NCI-H1417 treated with DMSO at 0.1 percent for 48 hours (cell line): ENCODE measurements at places on chromosomes 1 and 21.

DNA sequence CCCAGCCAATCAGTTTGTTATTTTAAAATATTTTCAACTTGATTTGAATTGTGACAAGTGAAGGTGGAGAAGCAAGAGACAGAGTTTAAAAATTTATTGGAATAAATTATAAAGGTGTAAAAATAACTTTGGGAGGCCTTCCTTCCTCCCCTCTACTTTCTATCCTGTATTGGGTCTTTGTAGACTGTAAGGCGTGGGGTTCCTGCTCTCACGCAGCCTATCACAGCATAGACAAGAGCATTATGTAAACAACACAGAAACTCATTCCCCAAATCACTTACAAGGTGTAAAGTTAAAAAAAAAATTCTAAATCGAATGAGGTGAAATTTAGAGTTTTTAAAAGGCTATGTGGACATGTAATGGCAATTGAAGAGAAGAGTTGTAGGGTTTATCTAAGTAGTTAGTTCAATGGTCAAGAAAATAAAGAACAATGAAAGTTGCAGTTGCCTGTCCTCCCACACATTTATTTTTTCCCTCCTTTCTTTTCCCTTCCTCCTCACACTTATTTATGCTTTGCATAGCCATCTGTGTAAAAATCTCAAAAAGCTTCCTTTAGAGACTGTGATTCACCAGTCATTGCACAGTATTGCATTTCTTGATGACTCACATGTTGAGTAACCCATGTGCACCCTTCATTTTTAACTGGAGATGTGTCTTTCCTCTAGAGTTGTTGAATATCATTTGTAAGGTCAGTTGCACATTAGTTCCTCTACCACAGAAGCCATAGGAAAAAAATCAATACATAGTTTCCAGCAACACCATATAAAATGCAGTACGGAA, 242.2 kb downstream of the PTPRC start:
- DNase-seq: no peak

- DNase-seq: no peak
Observed at GRCh38 chr1:205510308-205510950, 6.0 kb downstream of the CDK18 start.

DNA sequence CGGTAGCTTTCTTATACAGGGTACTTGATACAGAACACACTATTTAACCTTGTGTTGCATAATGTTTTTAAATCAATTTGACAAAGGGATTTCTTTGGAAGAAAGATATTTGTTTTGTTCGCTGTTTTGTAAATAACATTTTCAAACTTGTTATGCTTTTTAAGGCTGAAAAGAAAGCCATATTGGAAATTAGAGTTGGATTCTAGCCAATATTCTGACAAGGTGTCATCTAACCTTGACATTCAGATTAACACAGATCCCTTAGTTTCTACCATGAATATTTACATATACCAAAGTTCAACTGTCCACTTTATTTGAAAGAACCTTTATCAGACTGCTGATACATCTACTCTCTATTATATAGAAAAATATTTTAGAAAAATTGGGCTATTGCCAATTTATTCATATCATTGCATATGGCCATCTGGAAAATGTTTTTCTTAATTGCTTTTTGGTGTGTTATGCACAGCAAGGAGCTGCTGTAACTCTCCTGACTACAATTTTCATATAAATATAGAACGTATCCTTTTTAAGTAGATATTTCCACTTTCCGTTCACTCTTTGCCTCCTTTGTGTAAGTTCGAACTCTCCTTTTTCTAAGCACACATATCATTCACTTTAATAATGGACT, 206.3 kb downstream of the NCAM2 start:
- DNase-seq: no peak

GRCh38 chr1:186618401-186619170, 61.6 kb downstream of the PTGS2 start:
- no peak for DNase-seq

- no peak for DNase-seq
Observed at GRCh38 chr1:201260236-201260590, 23.1 kb upstream of the PKP1 start.

GRCh38 chr1:205293350-205294074, 28.0 kb downstream of the NUAK2 start:
- DNase-seq: no peak

GRCh38 chr1:7687411-7687810, 83.7 kb upstream of the VAMP3 start:
- DNase-seq: no peak

DNA sequence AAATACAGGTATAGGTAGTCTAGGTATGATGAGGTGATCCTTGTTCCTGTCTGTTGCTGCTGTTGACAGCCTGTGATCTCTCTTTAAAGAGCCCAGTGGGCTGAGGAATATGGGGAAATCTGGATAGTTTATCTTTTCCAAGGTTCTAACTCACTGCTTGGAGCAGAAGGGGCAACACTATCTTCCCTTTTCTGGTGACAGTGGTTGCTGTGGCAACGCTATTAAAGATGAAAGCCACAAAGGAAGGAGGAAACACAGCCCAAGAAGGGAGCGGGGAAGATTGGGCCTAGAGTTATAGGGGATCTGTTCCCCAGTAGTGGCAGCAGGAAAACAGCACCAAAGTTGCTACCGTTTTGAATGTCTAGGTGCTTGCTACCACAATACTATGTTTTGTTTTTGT, 8.8 kb downstream of the PCP4L1 start:
- no peak for DNase-seq

DNA sequence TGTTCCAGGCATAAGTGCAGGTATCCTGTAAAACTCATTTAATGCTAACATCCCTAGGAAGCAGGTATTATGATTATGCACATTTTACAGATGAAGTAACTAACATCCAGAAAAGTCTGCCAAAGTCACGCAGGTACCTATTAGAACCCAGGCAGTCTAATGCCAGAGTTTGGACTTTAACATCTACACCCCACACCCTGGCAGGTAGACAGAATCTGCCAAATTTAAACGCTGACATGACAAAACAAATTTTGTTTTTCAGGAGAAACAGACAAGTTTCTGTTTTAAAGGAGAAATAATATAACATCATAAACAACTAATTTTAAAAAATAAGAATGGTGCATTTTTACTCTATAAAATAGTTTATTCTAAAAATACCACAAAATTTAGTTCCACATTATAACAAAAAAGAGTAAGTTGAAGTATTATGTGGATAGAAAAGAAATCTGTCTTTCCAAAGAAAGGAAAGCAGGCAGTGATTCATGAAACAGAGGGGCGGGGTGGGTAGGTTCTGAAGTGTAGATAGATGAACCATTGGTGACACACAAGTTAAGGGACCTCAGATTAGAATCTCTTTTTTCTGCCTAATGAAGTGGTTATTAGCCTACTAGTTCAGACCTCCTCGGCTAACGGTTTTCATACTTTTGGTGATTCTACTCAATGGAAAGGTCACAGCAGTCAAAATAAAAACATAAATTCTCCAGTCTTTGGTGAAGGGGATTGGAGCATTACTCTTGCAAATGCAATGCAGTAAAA, 1.7 kb downstream of the ASPM start:
- DNase-seq: no peak

GRCh38 chr1:15229707-15230131, 17.3 kb upstream of the FHAD1 start:
- no peak for DNase-seq

DNA sequence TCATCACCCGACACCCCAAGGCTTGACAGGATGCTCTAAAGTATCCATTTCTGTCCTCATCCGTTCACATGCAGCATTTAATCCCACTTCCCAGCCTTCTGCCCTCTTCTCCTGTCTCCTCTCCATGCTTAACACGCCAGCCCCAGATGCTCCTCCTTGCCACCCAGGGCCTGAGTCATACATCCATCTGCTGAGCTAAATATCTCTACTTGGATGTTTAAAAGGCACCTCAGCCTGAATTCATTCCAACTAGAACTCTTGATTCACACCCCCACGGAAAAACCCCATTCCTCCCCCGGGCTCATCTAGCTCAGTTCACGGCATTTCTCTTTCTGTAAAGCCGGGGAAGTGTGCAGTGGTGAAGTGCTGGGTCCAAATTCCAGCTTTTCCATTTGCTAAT, 27.7 kb downstream of the TEX35 start:
- DNase-seq: no peak

DNA sequence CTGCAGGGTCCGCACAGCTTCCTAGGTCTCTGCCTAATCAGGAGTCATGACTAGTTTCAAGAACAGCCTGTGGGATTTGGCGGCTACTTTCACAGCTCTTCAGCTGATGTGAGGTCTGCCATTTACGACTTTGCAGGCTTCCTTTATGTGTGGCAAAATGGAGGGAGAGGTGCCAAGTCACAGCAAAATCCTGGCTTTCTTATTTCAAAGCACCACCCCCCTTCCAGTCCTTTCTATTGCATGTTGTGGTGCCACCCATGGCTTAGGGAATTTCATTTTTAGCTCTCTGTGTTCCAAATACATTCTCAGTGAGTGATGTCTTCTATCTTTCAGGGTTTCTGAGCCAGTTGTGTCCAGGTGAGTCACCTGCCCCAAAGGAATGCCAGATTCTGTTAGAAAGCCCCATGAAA, 75.1 kb upstream of the WLS start:
- no peak for DNase-seq

GRCh38 chr1:196684476-196684875, 32.6 kb downstream of the CFH start:
- DNase-seq: no peak

GRCh38 chr1:227910511-227911153, 37.1 kb downstream of the WNT9A start:
- no peak for DNase-seq

- no peak for DNase-seq
Observed at GRCh38 chr1:3323021-3323795, 131.3 kb upstream of the ARHGEF16 start.

DNA sequence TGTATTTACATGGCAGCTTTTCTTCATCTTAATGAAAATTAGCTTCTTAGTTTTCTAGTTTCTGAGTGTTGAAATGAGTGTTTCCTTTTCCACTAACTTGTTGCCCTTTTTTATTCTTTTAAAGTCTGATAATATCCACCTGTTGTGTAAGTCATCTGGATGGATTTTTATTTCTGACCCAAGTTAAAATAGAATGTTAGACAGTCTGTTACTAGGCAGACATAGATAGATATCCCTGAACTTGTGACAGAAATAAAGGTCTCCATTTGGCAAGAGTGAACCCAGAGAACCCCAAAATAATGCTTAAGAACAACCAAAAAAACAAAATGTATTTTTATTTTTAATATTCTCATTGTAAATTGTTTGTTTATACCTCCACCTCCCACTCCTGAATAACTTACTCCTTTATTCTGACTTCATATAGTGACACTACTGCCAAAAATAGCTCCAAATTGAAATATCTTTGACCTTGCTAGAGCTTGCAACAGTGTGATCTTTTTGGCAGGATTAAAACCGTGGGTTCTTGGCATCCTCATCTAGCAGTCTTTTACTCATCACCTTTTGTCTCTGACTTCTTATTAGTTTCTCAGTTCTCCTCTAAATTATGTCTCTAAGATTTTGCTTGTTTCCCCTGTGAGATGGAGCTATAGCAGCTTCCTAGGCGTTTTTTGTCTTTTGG, 26.9 kb upstream of the SH3D21 start:
- no peak for DNase-seq

DNA sequence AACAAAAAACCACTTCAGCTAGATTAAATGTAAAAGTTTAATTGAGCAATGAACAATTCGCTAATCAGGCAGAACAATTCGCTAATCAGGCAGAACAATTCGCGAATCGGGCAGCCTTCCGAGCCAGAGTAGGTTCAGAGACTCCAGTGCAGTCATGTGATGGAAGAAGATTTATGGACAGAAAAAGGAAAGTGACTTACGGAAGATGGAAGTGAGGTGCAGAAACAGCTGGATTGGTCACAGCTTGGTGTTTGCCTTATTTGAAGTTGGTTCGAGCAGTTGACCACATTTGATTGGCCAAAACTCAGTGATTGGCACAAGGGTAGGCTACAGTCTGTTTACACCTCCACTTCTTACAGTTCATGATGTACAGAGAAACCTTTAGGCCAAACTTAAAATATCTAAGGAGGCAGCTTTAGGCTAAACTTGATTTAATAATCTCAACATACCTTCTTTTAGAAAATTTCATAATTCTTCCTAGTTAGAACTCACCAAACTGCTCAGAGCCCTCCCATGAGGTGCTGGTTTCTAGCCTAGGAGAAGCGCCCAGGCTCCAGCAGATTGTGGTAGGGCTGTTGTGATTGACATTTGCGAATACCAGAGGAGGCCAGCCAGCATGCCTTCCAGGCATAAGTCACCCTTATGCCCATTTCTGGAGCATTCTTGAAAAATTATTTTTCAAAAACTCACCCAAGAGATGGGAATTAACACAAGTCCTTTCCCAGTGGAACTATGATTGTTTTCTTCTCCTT, 22.8 kb upstream of the KCNC4 start:
- no peak for DNase-seq

- no peak for DNase-seq
Observed at GRCh38 chr1:119008483-119009311, 20.6 kb upstream of the TBX15 start.

- no peak for DNase-seq
Observed at GRCh38 chr1:43648221-43648847, 1.6 kb upstream of the KDM4A start.

DNA sequence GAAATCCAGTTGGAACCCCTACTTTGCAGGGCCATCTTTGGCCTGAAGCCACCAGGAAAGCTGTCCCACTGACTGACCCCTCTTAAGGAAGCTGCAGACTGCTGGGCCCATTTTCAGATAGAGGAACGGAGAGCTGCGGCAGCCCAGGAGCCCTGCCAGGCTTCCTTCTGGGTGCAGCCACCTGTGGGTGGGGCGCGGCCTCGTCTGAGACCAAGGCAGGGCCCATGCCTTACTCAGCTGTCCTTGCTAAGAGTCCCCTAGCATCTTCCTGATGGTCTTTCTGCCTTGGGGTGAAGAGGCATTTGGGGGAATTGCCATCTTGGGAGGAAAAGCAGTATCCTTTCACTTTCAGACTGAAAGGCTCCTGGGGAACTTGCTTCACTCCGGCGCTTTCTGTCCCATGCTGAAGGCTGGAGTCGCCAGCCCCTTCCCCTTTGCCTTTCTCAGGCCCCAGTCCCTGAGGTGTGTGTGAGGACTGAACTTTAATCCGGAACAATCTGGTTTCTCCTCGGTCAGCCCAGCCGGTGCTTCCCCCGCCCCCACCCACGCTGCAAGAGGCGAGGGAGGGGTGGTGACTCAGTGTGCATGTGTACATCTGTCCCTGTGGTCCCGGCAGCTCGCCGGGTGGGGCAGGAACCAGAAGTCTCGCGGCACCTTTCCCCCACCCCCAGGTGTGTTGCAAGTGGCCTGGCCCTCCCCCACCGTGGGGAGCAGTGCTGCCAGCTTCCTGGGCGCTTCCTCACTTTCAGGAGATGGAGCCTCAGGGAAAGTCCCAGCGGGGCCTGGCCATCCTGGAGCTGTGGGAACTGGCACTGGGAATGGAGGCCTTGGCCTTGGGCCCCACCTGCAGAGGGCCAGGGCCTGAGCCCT, 5.1 kb downstream of the ZC3H12A start:
- DNase-seq: no peak

GRCh38 chr21:43727519-43728153, 8.7 kb downstream of the PDXK start:
- no peak for DNase-seq
